Neural crest cell (in vitro differentiated cells): ENCODE measurements at places on chromosomes 13 and 19. TPM values are rescaled to one million over a fixed set of nuclear protein-coding genes. Genes with fewer than 3 reads are reported as not detected.

The APC2 gene
- 39.2 and 43.0 TPM in 2 replicates for total RNA-seq

The SWSAP1 gene
- 2.9 and 3.5 TPM in 2 replicates for total RNA-seq

The IZUMO2 gene
- total RNA-seq: not detected in 2 replicates

The KLK4 gene
- total RNA-seq: not detected in 2 replicates

The EFNB2 gene
- total RNA-seq: 79.4 and 83.1 TPM in 2 replicates

The ADPRHL1 gene
- total RNA-seq: 2.8 TPM in 2 replicates

The FPR2 gene
- total RNA-seq: not detected in 2 replicates

The LRG1 gene
- 0.09 TPM in 2 replicates for total RNA-seq

- peaks cover 13% of the 10 kb centered on the region for H3K4me1 ChIP-seq
- H3K36me3 ChIP-seq: no peaks in the 10 kb centered on the region
- peak overlapping the region; percentile 81 for H3K27ac ChIP-seq
- no peaks in the 10 kb centered on the region for H3K27me3 ChIP-seq
These were observed 509 bp downstream of the KXD1 start for GRCh38 chr19:18558202-18558555.

DNA sequence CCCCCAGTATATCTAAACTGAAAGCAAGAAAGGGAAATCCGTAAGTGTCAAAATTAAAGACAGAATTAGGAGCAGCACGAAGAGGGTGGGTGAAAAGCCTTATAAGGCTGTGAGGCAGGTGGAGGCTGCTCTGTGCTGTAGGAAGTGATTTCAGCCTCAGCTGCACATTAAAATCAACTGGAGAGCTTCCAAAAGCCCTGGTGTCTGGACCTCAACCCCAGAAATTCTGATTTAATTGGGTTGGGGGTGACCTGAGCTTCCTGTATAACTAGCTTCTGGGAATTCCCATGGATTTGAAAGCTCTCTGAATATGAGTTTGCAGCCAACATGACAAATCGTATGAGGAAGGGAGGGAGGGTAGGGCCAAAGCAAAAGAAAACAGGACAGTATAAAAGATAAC is 242.4 kb upstream of the TMTC4 start:
- no peak overlapping the region for H3K27ac ChIP-seq
- no peak overlapping the region for H3K4me3 ChIP-seq
- DNase-seq: no peak
- no peaks in the 10 kb centered on the region for H3K27me3 ChIP-seq
- peaks cover 4% of the 10 kb centered on the region for H3K4me1 ChIP-seq

- H3K4me1 ChIP-seq: no peaks in the 10 kb centered on the region
- H3K27ac ChIP-seq: no peak overlapping the region
- no peak overlapping the region for H3K4me3 ChIP-seq
These were observed 125.2 kb upstream of the ZNF91 start for GRCh38 chr19:23520441-23520840.

DNA sequence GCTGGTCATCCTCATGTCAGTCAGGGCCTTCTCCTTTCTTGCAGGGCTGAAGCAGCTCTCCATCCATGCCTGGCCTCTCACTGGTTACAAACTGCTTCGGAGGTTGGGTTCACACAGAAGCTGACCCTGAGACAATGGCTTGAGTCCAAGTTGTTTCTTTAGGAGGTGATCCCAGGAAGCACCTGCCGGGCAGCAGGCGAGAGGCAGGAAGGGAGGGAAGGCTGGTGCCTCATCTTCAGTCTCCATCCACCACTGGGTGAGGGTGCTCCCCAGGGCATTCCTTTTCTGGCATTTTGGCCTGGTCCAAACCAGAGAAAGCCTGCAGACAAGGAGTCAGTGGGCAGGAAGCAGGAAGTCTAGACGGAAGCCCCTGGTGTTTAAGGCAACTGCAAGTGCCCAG is 17.6 kb upstream of the SPATA13 start:
- H3K36me3 ChIP-seq: no peaks in the 10 kb centered on the region
- no peak overlapping the region for H3K4me3 ChIP-seq
- peaks cover 60% of the 10 kb centered on the region for H3K4me1 ChIP-seq

GRCh38 chr13:85592211-85592610 is 207.0 kb downstream of the SLITRK6 start:
- DNase-seq: no peak
- H3K4me3 ChIP-seq: no peak overlapping the region
- H3K4me1 ChIP-seq: no peaks in the 10 kb centered on the region
- no peaks in the 10 kb centered on the region for H3K36me3 ChIP-seq
- H3K27ac ChIP-seq: no peak overlapping the region

DNA sequence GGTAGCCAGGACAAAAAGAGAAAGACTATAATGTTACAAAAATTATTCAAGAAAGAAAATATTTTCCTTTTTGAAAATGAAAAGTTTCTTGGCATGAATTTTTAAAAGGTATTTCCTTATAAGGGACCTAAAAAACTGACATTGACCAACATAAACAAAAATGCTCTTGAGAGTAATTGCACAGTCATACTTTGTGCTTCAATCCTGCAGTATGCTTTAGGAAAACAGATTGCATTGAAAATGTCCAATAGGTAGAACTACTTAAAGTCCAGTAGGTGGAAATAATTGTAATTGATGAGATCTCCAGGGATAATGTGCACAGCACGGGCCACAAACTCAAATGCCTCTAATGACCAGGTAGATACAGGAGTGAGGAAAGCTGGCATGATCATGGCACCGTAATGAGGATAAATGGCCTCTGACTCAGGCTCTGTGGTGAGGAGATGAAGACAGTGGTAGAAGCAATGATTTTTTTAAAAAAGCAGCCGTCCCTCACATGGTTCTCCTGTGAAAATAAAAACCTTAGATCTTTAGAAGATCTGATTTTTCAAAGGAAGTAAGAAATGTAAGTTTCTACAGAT is 278.0 kb downstream of the ITGBL1 start:
- no peaks in the 10 kb centered on the region for H3K36me3 ChIP-seq
- DNase-seq: no peak
- no peaks in the 10 kb centered on the region for H3K4me1 ChIP-seq
- H3K27me3 ChIP-seq: no peaks in the 10 kb centered on the region
- H3K27ac ChIP-seq: no peak overlapping the region
- no peak overlapping the region for H3K4me3 ChIP-seq

DNA sequence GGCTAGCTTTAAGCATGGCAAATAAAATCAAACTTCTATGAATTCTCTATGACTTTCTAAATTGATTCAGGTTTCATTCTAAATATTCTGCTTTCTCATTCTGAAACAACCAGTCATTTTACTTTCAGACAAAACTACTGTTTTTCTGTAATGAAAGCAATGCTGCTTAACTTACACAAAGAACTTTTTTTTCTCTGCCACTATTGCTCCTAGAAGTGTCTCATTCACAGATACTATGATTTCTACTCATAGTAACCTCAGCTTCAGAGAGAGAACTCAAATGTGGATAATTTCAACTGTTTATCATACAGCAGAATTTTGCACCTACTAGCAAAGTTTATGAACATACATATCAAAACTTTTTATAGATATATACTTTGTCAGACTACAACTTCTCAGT is 724.6 kb downstream of the SLITRK5 start:
- no peaks in the 10 kb centered on the region for H3K4me1 ChIP-seq
- no peak overlapping the region for H3K4me3 ChIP-seq
- H3K36me3 ChIP-seq: no peaks in the 10 kb centered on the region
- DNase-seq: no peak
- no peaks in the 10 kb centered on the region for H3K27me3 ChIP-seq
- no peak overlapping the region for H3K27ac ChIP-seq

GRCh38 chr19:23823952-23824389 is 65.3 kb upstream of the ZNF681 start:
- no peaks in the 10 kb centered on the region for H3K27me3 ChIP-seq
- DNase-seq: no peak
- no peak overlapping the region for H3K27ac ChIP-seq

GRCh38 chr13:114248011-114248410 is 13.3 kb downstream of the CDC16 start:
- no peak overlapping the region for H3K27ac ChIP-seq
- no peaks in the 10 kb centered on the region for H3K27me3 ChIP-seq
- no peaks in the 10 kb centered on the region for H3K4me1 ChIP-seq
- no peak for DNase-seq
- H3K4me3 ChIP-seq: no peak overlapping the region
- peaks cover 23% of the 10 kb centered on the region for H3K36me3 ChIP-seq

DNA sequence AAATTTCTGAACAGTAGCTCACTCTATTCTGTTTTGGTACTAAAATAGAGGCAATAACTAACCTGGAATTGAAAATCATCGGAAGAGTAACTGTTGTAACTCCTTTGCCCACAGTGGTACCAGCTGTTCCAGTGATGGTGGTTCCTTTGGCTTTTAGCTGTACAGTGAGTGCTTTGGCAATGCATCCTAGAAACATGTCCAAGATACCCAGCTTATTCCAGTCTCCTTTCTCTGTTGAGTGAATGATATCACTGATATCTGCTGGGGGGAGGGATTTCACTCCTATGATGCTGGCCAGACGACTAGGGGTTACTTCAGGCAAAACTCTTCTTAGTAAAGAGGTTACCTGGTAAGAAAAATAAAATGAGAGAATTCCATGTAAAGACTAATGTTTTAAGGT is 40.6 kb upstream of the FBXL3 start:
- no peaks in the 10 kb centered on the region for H3K27me3 ChIP-seq
- H3K36me3 ChIP-seq: peaks cover 8% of the 10 kb centered on the region
- DNase-seq: no peak

- H3K4me1 ChIP-seq: no peaks in the 10 kb centered on the region
- H3K36me3 ChIP-seq: no peaks in the 10 kb centered on the region
- no peak overlapping the region for H3K27ac ChIP-seq
These were observed 87.6 kb downstream of the ZNF429 start for GRCh38 chr19:21593008-21593481.

DNA sequence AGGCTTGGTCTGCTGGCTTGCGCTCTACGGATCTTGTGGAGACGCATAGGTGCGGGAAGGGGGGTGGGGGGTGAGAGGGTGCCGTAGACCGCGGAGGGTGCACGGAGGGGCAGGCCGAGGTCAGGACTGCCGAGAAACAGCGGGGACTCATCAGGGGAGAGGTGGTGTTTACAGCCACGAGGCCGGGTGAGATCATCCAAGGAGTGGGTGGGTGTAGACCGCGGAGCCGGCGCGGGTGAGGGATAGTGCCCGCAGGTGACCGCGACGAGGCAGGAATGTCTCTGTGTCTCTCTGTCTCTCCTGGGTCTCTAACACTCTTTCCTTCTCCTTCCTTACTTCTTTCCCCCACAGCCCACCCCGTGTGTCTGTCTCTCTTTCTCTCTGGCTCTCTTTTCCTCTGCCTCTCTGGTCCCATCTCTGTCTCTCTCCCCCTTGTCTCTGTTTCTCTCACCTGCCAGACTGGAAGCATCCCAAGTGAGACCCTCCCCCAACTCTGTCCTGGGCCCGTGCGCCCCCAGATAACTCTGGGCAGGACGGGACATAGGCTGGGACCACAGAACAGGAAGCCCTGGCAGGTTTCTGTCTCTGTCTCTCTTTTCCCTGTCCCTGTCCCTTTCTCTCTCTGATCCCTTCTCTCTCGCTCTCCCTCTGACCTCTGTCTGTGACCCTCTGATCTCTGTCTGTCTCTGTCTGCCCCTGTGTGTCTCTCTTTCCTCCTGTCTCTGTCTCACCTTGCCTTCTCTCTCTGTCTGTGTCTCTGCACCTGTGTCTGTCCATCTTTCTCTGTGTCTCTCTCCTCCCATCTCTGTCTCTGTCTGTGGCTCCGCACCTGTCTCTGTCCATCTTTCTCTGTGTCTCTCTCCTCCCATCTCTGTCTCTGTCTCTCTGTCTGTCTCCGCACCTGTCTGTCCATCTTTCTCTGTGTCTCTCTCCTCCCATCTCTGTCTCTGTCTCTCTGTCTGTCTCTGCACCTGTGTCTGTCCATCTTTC is 1.8 kb upstream of the KLK4 start:
- no peak for DNase-seq
- no peak overlapping the region for H3K27ac ChIP-seq
- H3K36me3 ChIP-seq: no peaks in the 10 kb centered on the region

- DNase-seq: no peak
- no peak overlapping the region for H3K27ac ChIP-seq
- no peaks in the 10 kb centered on the region for H3K27me3 ChIP-seq
These were observed 20.2 kb downstream of the CHAMP1 start for GRCh38 chr13:114334305-114335053.

DNA sequence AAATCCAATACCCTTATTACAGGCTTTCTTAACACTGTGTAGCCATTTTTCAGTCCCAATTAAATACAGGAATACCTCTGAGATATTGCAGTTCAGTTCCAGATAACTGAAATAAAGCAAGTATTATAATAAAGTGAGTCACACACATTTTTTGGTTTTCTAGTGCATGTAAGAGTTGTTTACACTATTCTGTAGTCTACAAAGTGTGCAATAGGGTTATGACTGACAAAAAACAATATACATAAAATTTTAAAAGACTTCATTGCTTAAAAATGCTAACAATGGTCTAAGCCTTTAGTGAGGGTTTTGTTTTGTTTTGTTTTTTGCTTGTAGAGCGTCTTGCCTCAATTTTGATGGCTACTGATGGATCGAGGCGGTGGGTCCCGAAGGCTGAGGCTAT is 434.4 kb upstream of the NBEA start:
- H3K27ac ChIP-seq: no peak overlapping the region
- H3K27me3 ChIP-seq: no peaks in the 10 kb centered on the region
- H3K4me3 ChIP-seq: no peak overlapping the region
- H3K36me3 ChIP-seq: no peaks in the 10 kb centered on the region
- no peak for DNase-seq

DNA sequence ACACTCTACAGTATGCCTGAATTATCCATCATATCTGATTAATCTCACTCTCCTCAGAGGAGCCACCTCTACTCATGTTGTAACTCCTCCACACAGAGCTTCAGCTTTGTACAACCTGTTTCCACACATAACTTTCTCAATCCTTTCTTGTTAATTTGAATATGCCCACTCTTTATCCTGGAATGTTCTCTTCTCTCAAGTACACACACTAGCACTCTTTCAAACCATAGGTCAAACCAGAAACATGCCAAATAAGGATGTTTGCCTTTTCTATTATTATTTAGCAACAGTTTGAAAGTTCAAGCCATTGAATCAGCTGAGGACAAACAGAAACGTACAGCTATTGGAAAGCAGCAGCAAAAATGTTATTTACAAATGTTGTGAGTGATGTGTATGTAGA is 110.3 kb downstream of the MIPEP start:
- no peak overlapping the region for H3K27ac ChIP-seq
- peaks cover 28% of the 10 kb centered on the region for H3K36me3 ChIP-seq
- H3K4me3 ChIP-seq: no peak overlapping the region
- H3K4me1 ChIP-seq: no peaks in the 10 kb centered on the region
- DNase-seq: no peak
- H3K27me3 ChIP-seq: no peaks in the 10 kb centered on the region

DNA sequence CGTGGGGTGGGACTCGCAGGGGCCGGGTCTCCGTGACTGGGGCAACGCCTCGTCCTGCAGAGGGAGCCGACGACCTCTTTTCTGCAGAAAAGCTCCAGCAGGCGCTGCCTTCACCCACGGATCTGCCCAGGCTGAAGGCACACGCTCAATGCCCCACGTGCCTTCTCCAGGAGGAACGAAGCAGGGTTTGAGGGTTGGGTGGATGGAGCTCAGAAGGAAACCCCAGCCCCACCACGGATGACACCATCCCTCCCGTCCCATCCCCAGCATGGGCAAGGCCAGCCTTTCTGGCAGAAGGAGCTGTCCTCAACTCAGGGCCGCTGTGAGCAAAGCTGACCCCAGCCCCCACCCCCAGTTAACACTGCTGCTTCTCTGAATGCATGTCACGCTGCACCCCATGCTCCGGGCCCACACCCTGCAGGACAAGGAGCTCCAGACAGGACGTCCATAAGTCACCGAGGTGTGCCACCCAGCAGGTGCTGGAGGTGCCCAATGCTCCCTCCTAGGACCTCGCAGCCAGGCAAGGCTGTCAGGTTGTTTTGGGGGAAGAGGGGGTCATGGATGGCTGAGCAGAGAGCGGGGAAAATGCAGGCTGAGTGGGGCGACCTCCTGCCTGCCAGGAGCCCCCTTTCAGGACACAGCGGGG is 7.4 kb downstream of the C19orf25 start:
- peaks cover 6% of the 10 kb centered on the region for H3K4me1 ChIP-seq
- no peaks in the 10 kb centered on the region for H3K36me3 ChIP-seq
- peaks cover 49% of the 10 kb centered on the region for H3K27me3 ChIP-seq
- H3K27ac ChIP-seq: no peak overlapping the region
- DNase-seq: no peak
